Aortic smooth muscle cell (primary cell): ENCODE measurements at places on chromosomes 1 and 21. TPM values are rescaled to one million over a fixed set of nuclear protein-coding genes. Genes with fewer than 3 reads are reported as not detected.

RPL11 gene
- total RNA-seq: 1,392 and 1,626 TPM in 2 replicates

SPRR5 gene
- total RNA-seq: not detected in 2 replicates

TMEM167B gene
- 36.2 and 37.2 TPM in 2 replicates for total RNA-seq

CD84 gene
- total RNA-seq: under 0.01 TPM in 1 of 2 replicates, not detected in the other

CD160 gene
- not detected in 2 replicates for total RNA-seq

MX1 gene
- 2.9 and 5.7 TPM in 2 replicates for total RNA-seq

PRAMEF27 gene
- not detected in 2 replicates for total RNA-seq

PLCH2 gene
- total RNA-seq: 3.2 and 5.9 TPM in 2 replicates

IL12RB2 gene
- not detected in 2 replicates for total RNA-seq

PRDM16 gene
- total RNA-seq: 25.9 and 47.1 TPM in 2 replicates

CD5L gene
- total RNA-seq: not detected in 2 replicates
